ENCODE measurements at places on chromosomes 2 and 18. TPM values are rescaled to one million over a fixed set of nuclear protein-coding genes. Genes with fewer than 3 reads are reported as not detected.

Gene SLC5A7
- total RNA-seq = not detected

Gene IL1RL2
- 0.19 TPM for total RNA-seq

DNA sequence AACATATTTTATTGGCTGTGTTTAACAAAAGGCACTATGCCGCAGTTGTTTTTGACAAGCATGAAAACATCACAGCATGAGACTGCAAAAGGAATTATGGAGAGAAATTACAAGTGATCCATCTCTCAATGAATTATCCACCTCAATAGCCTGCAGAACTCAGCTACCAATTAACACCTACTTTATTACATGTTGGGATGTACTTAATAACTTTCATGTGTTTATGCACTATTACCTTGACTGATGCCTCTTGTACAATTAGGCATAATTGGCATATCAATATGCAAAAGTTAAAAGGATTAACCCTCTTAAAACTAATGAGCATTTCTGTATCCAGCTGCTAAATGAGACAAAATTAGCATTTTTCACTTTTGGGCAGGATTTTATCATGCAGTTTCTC, 27.8 kb downstream of the ARHGAP15 start:
- H3K27me3 ChIP-seq = no peaks in the 10 kb centered on the region
- no peak overlapping the region for H3K27ac ChIP-seq
- no peaks in the 10 kb centered on the region for H3K4me1 ChIP-seq
- no peak overlapping the region for H3K4me3 ChIP-seq

Gene TUBB8B
- total RNA-seq = 1.4 TPM

DNA sequence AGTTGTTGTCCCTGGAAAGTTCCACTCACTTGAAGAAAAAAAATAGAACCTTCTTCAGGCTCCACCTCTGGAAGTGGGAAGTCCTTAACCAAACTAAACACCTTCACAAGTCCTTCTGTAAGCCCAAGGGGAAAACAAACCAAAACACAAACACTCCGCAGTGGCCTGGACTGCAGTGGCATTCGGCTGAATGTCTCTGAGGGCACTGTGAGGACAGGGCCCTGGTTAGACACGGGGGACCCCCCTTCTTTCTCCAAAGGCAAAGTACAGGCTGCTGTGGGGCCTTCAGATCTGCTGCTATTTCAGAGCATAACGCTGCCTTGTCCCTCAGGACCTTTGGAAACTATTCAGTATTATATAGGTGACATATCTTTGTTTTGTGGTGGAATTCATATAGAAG, 28.1 kb downstream of the FOSL2 start:
- no peak overlapping the region for H3K4me3 ChIP-seq
- no peak for DNase-seq
- H3K4me1 ChIP-seq = no peaks in the 10 kb centered on the region

- H3K36me3 ChIP-seq = peaks cover 6% of the 10 kb centered on the region
- H3K27ac ChIP-seq = no peak overlapping the region
Measured at GRCh38 chr2:135791418-135792190, 45.4 kb downstream of the LCT start.

- no peaks in the 10 kb centered on the region for H3K27me3 ChIP-seq
- no peak for DNase-seq
- no peaks in the 10 kb centered on the region for H3K36me3 ChIP-seq
- H3K27ac ChIP-seq = no peak overlapping the region
- no peaks in the 10 kb centered on the region for H3K4me1 ChIP-seq
Measured at GRCh38 chr2:35946478-35946877, 409.1 kb upstream of the CRIM1 start.

Gene ASPRV1
- 0.84 TPM for total RNA-seq

Gene TDRD15
- total RNA-seq = 0.27 TPM
